Heart left ventricle (tissue), 16 donors: ENCODE measurements at places on chromosomes 12 and 14. TPM values are rescaled to one million over a fixed set of nuclear protein-coding genes. Genes with fewer than 3 reads are reported as not detected.

DNA sequence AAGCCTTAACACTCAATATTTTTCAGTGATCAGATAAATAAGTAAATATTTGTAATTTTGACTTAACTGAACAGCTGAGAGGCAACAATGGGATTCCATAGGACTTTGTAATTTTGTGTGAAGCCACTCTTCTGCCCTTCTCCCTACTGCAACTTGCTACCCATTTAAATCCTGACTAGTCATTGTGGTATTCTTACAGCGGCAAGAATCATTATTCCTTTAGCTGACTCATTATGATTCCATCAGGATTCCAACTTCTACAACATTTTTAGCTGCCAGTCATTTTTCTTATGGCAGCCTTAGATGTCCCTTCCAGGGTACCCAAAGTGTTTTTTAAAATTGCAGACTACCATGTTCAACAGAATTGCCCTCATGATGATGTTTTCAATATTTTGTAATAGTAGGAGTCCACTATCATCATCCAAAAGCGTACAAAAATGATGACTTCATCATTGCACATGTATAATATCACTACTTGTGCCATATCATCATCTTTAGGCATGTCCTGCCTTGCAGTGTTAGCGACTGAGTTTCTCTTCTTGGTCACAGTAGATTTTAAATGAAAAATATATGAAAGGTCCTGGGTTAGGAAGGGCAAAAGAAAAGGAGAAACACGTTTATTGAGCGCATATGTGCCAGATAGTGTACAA is 5.1 kb upstream of the MAGOHB start:
- DNase-seq, result no peak
- H3K4me1 ChIP-seq, result no peaks in the 10 kb centered on the region
- H3K27me3 ChIP-seq, result peaks cover 12% of the 10 kb centered on the region
- H3K36me3 ChIP-seq, result no peaks in the 10 kb centered on the region
- H3K27ac ChIP-seq, result no peak overlapping the region

- H3K36me3 ChIP-seq, result peaks cover 3% of the 10 kb centered on the region
- H3K4me3 ChIP-seq, result no peak overlapping the region
- DNase-seq, result no peak
- no peaks in the 10 kb centered on the region for H3K27me3 ChIP-seq
- peak overlapping the region; percentile 70 for H3K27ac ChIP-seq
- H3K4me1 ChIP-seq, result peaks cover 15% of the 10 kb centered on the region
These were observed 411 bp upstream of the STYX start for GRCh38 chr14:52729585-52729924.

- peaks cover 9% of the 10 kb centered on the region for H3K4me1 ChIP-seq
- no peaks in the 10 kb centered on the region for H3K27me3 ChIP-seq
- H3K4me3 ChIP-seq, result no peak overlapping the region
- no peak overlapping the region for H3K27ac ChIP-seq
- no peaks in the 10 kb centered on the region for H3K36me3 ChIP-seq
These were observed 6.7 kb downstream of the BBS10 start for GRCh38 chr12:76341436-76342030.

DNA sequence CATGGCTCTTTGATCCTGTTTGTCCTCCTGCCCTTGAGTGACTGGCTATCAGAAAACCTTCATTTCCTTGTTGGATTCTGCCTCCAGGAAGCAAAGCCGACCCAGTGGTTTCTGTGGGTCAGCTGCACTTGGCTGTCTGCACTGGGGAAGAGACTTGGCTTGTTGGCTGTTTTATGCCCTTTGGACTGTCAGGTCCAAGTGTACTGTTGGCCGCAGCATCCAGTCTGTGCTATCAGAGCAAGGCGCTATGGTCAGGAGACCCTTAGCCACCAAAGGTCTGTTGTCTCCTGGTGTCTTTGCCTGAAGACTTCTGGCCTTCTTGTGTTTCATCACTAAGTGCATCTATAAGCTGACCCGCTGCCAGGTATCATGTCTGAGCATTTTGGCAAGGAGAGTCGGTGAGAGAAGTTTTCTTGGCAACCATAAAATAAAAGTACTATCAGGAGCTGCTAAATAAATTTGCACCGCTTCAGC is 177.4 kb upstream of the HIF1A start:
- no peaks in the 10 kb centered on the region for H3K36me3 ChIP-seq
- H3K4me1 ChIP-seq, result peaks cover 35% of the 10 kb centered on the region
- no peak overlapping the region for H3K4me3 ChIP-seq
- peak overlapping the region; percentile 47 for H3K27ac ChIP-seq
- no peaks in the 10 kb centered on the region for H3K27me3 ChIP-seq

DNA sequence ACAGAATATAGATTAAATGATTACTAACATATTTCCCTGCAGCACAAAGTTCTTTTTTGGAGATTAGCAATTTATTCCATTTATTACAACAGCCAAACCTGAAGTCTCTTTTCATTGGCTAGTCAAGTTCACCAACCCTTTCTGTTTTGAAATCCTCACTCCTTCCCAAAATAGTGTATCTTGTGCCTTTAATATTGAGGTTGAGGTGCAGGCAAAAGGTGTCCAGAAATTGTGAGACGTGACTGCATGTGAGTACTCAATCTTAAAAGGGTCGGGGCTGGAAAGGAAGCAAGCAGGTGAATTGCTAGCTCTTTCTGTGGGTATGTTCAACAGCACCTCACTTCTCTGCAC is 11.1 kb upstream of the FOXN3 start:
- H3K27me3 ChIP-seq, result no peaks in the 10 kb centered on the region
- H3K4me3 ChIP-seq, result no peak overlapping the region
- no peak overlapping the region for H3K27ac ChIP-seq
- H3K4me1 ChIP-seq, result peaks cover 37% of the 10 kb centered on the region
- no peaks in the 10 kb centered on the region for H3K36me3 ChIP-seq

DNA sequence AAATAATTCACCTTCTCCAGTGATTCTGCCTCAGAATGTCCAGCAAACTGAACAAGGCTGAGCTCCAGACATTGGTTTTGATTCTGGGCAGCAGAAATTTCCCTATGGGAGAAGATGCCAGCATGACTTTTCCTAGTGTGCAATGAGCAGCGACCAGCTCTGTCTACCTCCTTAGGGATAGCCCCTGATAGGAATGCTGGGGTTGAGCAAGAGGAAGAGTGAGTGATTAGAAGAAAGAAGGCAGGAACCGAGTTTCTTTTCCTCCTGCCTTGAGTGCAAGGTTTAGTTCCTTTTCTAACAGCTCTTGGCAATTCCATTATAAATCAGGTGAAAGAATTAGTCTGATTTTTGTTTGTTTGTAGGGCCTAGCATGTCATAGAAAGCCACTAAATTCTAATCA is 379.0 kb downstream of the DAD1 start:
- H3K36me3 ChIP-seq, result no peaks in the 10 kb centered on the region
- H3K4me1 ChIP-seq, result no peaks in the 10 kb centered on the region
- H3K4me3 ChIP-seq, result no peak overlapping the region

DNA sequence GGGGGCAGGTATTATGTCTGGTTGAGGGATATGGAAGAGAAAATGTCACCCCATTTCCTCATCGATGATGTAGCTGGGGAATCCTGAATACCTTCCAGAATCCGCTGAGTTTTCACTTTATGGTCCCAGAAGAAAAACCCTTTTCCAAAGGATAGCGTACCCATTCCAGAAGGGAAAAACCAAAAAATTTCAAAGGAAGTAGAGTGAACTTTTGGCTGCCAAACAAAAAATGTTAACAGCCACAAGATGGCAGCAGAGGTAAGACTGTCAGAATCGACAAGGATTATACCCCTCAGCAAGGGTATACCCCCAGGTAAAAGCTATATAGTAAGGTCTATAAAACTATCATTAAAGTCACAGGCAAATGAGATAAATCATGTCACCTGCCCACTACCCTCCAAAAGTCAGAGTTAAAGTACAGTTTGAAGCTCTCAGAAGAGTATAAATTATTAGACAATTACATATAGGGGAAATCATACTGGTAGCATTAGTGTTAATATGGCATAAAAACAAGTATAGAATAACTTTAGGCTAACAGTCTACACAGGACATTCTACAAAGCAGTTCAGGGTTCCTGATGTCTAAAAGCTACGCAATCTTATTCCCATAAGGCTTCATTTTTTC is 18.0 kb downstream of the ACIN1 start:
- no peak overlapping the region for H3K4me3 ChIP-seq
- DNase-seq, result no peak
- no peak overlapping the region for H3K27ac ChIP-seq
- no peaks in the 10 kb centered on the region for H3K27me3 ChIP-seq
- H3K4me1 ChIP-seq, result peaks cover 7% of the 10 kb centered on the region

Gene MLXIP
- total RNA-seq, result 36.2 TPM

Gene RACGAP1
- 1.9 TPM for total RNA-seq

Gene CHMP4A
- 34.9 TPM for total RNA-seq

Gene MIS18BP1
- 8.4 TPM for total RNA-seq
